ENCODE measurements at places on chromosomes 4 and X.

GRCh38 chr4:185941461-185941860 lies 127.5 kb upstream of the TLR3 start:
- no peak for DNase-seq

DNA sequence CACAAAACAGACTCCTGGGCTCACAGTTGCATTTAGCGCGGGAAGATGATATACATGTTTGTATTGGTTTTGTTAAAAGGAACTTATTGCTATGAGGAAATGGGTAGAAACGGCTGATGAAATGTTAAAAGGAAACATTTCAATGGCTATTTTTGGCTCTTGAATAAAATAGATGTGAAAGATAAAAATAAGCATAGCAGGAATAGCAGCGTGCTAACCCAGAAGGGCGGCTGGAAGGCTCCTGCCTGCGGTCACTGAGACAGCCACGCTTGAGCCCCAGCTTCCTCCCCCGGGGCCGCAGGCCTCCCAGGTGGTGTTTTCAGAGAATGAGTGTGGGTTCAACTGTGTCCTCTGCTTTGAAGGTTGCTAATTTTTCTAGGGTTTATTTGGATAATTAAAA lies 35.0 kb upstream of the CLCN4 start:
- DNase-seq = peak; percentile 51

DNA sequence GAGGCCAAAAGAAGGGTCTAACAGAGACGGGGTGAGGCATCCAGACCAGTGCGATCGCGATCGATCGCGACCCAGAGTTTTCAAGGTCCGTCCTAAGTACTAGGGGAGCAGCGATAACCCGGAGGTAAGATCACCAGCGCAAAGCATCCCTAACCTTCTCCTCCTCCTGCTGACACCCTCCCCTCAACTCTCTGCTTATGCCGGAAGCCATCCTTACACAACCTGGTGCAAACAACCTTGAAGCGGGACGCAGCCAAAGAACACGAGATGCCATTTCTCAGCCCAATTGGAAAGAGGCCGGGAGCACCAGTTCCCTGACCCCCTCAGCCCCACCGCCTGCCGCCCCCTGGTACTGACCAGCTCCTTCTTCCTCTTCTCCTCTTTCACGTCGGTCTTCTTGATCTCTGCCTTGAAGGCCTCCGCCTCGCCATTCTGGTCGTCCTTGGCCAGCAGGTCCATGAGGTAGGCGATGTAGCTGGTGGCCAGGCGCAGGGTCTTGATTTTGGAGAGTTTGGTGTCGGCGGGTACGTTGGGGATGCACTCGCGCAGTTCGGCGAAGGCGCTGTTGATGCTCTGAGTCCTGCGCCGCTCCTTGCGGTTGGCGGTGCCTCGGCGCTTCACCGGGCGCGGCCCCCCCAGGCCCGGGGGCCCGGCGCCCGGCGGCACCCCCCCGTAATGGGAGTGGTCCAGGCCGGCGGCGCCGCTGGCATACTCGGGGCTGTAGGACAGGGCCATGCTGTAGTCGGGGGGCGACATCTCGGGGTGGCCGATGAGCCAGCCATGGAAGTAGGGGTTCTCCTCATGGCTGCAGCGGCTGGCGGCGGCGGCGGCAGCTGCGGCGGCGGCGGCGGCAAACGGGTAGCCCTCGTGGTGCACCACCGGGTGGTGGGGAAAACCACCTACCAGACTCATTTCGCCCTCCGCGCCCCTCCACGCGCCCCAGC lies 1.4 kb downstream of the HAND2 start:
- DNase-seq = no peak

- DNase-seq = no peak
Measured at GRCh38 chr4:148293571-148293970, 148.6 kb downstream of the NR3C2 start.

GRCh38 chr4:73429118-73429517 lies 6.9 kb upstream of the AFP start:
- no peak for DNase-seq

DNA sequence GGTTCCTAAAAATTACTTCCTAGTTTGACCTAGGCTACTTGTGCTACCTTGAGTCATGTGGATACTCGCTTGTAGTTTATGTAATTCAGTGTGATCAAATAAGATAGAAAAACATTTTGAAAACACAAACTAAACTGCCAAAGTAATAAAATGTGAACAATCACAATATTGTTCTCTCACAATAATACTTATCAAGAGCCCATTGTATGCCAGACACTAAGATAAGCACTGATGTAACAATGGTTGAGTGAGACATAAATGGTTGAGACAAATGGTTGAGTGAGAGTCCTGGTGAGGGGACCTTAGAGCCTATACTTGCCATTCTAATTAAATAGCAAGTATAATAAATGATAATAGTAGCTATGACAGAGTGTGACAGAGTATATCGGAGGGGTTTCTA lies 41.7 kb downstream of the RFC1 start:
- DNase-seq = no peak

Data from femur (tissue), 1 donor.